Activated T-helper 1 cell treated with anti-CD3 and anti-CD28 coated beads, Interleukin-12 subunit alpha, Interleukin-12 subunit beta, Interleukin-2, Interleukin-4 antibody, amounts not matched to agents 30 ng/mL and 10 ng/mL and 1 ng/mL, durations not matched to agents 14 hours and 24 hours and 36 hours (primary cell): ENCODE measurements at places on chromosomes 2 and 18.

DNA sequence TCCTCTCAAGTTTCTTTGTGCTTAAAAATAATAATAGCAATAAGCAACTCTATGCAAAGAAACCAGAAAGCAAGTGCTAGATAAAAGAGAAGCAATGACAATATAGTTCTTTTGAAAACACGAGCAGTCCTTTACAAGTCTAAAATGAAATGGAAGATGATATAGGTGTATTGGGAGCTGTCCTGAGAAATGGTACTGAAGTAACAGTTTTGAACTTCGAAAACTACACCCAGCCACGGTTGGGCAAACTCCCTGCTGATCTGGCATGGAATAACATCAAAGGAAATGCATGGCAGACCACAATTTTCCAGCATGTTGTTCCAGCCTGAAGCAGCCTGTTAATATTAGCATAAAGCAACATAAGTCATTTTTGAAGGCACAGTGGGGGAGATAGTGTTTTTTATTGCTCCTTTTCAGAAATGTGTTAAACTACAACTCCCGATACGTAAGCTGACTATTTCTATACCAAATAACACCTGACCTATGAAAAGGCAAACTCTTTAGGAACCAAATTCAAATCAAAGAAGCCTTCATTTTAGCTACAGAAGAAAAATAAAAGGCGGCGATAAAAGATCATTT is 596.1 kb upstream of the KLHL29 start:
- H3K4me1 ChIP-seq, result no peaks in the 10 kb centered on the region
- no peaks in the 10 kb centered on the region for H3K36me3 ChIP-seq
- DNase-seq, result no peak
- H3K27ac ChIP-seq, result no peak overlapping the region
- no peaks in the 10 kb centered on the region for H3K27me3 ChIP-seq

DNA sequence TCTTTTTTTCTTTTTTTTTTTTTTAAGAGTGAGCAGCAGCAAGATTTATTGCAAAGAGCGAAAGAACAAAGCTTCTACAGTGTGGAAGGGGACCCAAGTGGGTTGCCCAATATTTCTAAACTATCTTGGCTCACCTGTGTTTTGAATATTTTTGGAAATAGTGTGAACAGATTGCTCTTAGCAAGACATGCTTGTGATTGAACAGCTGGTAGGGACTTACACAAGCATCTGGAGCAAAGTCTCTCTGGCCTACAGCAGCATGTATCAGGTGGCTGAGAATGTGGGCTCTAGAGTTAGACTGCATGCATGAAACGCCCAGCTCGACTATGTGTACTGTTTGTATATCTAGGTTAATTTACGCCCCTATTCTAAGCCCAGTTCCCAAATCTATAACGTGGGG is 40.3 kb upstream of the FBXO11 start:
- no peak for DNase-seq
- H3K4me1 ChIP-seq, result no peaks in the 10 kb centered on the region
- H3K27ac ChIP-seq, result no peak overlapping the region
- no peaks in the 10 kb centered on the region for H3K36me3 ChIP-seq

GRCh38 chr18:69586537-69586936 is 185.8 kb downstream of the DOK6 start:
- H3K36me3 ChIP-seq, result no peaks in the 10 kb centered on the region
- H3K27me3 ChIP-seq, result peaks cover 3% of the 10 kb centered on the region
- H3K4me3 ChIP-seq, result no peak overlapping the region

- H3K27me3 ChIP-seq, result no peaks in the 10 kb centered on the region
- H3K36me3 ChIP-seq, result no peaks in the 10 kb centered on the region
- H3K27ac ChIP-seq, result no peak overlapping the region
- no peaks in the 10 kb centered on the region for H3K4me1 ChIP-seq
These were observed 460.5 kb upstream of the RAB6C start for GRCh38 chr2:129518937-129519336.

- no peak overlapping the region for H3K27ac ChIP-seq
- no peaks in the 10 kb centered on the region for H3K27me3 ChIP-seq
- no peak for DNase-seq
- no peak overlapping the region for H3K4me3 ChIP-seq
- no peaks in the 10 kb centered on the region for H3K4me1 ChIP-seq
These were observed 148.7 kb downstream of the AGAP1 start for GRCh38 chr2:235642446-235643098.

- no peaks in the 10 kb centered on the region for H3K36me3 ChIP-seq
- peaks cover 15% of the 10 kb centered on the region for H3K4me1 ChIP-seq
- H3K4me3 ChIP-seq, result no peak overlapping the region
- no peak overlapping the region for H3K27ac ChIP-seq
These were observed 32.8 kb downstream of the INSIG2 start for GRCh38 chr2:118121101-118121500.

- H3K4me3 ChIP-seq, result no peak overlapping the region
- no peaks in the 10 kb centered on the region for H3K27me3 ChIP-seq
- DNase-seq, result no peak
These were observed 1142.3 kb downstream of the RPIA start for GRCh38 chr2:89833780-89834117.

GRCh38 chr18:11567396-11567795 is 42.0 kb upstream of the SLC35G4 start:
- H3K27me3 ChIP-seq, result peaks cover 5% of the 10 kb centered on the region
- no peaks in the 10 kb centered on the region for H3K4me1 ChIP-seq
- H3K36me3 ChIP-seq, result no peaks in the 10 kb centered on the region
- no peak for DNase-seq

- no peak overlapping the region for H3K27ac ChIP-seq
- no peaks in the 10 kb centered on the region for H3K27me3 ChIP-seq
These were observed 664.4 kb upstream of the SLC8A1 start for GRCh38 chr2:41116106-41116797.

DNA sequence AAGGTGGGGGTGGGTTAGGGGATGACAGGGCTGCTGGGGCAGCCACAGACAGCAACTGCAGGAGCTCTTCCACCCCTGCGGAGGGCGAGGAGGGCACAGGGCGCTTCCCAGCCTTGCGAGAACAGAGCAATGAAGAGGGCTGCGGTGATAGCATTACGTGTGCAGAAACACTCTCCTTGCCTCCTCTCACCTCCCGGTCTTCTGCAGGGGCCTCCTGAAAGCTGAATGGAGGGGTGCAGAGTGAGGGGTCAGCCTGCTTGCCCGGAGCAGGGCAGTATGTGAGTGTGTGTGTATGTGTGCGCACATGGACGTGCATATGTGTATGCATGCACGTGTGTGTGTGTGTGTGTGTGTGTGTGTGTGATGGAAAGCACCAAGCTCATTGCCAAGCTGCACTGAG is 29.5 kb upstream of the IL1R2 start:
- no peaks in the 10 kb centered on the region for H3K36me3 ChIP-seq
- DNase-seq, result no peak
- no peak overlapping the region for H3K27ac ChIP-seq
- no peak overlapping the region for H3K4me3 ChIP-seq
- no peaks in the 10 kb centered on the region for H3K4me1 ChIP-seq

DNA sequence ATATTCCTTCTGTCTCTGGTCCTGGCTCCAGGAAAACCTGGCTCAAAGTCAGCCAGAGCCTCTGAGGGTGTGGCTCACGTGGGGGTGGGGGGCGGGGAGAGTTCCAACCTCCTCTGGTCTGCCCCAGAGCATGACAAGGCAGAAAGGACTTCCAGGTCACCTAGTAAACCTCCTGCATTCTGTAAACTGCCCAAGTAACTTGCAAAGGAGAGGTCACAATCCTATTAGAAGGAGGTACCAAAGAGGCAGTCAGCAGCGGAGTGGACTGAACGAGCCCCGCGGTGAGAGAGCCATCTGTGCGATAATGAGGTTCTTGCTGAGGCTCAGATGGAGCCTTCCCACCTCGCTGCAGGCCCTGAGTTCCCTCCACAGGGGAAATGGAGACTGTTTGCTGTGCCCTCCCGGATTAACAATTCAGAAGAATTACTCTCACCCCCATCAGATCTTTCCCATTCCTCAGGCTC is 58.9 kb upstream of the GATA6 start:
- peaks cover 2% of the 10 kb centered on the region for H3K27me3 ChIP-seq
- H3K4me3 ChIP-seq, result no peak overlapping the region
- no peaks in the 10 kb centered on the region for H3K36me3 ChIP-seq
- no peak overlapping the region for H3K27ac ChIP-seq

DNA sequence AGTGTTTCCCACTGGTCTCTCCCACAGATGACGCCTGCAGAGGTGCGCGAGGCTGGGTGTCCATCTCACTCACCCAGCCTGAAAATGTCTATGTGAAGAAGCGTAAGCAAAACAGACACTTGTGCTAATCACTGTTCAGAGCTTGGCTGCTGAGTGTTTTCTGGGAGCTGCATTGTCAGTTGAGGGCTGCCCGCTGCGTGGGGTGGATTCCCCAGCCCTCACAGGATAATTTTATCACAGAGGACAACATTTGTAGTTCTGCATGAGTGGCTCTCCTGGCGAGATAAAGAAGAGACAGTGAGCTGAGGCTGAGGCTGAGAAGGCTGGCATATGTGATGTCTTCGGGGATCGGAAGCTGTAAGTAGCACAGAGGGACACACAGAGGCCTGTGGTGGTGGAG is 16.2 kb upstream of the CAPN13 start:
- H3K27ac ChIP-seq, result no peak overlapping the region
- H3K4me3 ChIP-seq, result no peak overlapping the region
- H3K27me3 ChIP-seq, result peaks cover 2% of the 10 kb centered on the region
- H3K36me3 ChIP-seq, result no peaks in the 10 kb centered on the region
- DNase-seq, result no peak

DNA sequence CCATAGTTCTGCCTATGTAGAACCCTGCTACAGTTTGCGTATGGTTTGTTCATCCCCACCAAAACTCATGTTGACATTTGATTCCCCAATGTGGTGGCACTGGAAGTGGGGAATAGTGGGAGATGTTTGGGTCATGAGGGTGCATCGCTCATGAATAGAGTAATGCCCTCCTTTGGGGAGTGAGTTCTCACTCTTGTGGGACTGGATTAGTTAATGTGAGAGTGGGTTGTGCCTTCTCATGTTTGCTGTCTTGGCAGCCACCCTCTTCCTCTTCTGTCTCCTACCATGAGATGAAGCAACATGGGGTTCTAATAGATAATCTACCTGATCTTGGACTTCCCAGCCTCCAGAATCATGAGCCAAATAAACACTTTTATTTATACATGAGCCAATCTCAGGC is 237.2 kb upstream of the APCDD1 start:
- DNase-seq, result no peak
- peaks cover 13% of the 10 kb centered on the region for H3K4me1 ChIP-seq
- no peak overlapping the region for H3K4me3 ChIP-seq
- H3K27ac ChIP-seq, result no peak overlapping the region

GRCh38 chr18:58218117-58218516 is 174.1 kb downstream of the NEDD4L start:
- H3K4me3 ChIP-seq, result no peak overlapping the region
- DNase-seq, result no peak
- H3K27ac ChIP-seq, result no peak overlapping the region

DNA sequence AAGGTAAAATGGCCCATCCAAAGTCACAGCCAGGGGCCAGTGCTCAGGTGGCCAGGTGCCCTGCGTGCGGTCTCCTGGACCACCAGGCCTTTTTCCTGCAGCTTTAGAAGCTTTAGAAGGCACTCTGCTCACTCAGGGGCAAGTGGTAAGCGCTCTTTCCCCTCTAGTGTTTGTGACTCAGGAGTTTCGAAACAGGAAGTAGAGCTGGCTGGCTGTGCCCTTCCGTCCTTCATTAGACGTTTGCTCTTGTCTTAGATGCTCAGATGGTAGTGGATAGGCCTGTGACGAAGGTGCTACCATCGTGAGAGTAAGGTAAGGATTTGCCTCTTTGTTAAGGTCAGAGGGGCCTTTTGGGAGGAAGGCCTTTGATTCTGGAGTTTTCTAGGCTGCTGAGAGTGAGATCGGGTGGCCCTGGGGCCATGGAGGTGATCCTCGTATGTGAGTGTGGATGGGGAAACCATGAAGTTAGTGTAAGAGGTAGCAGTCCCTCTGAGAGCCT is at the start of gene CASP8:
CASP8 (plus strand) TSS at position 235 of the 499 bp plus-strand sequence. CDS start 5,951 bp downstream, outside the sequence.
- peaks cover 15% of the 10 kb centered on the region for H3K36me3 ChIP-seq
- no peaks in the 10 kb centered on the region for H3K27me3 ChIP-seq
- H3K4me3 ChIP-seq, result peak within 1 kb of the TSS; percentile 91

DNA sequence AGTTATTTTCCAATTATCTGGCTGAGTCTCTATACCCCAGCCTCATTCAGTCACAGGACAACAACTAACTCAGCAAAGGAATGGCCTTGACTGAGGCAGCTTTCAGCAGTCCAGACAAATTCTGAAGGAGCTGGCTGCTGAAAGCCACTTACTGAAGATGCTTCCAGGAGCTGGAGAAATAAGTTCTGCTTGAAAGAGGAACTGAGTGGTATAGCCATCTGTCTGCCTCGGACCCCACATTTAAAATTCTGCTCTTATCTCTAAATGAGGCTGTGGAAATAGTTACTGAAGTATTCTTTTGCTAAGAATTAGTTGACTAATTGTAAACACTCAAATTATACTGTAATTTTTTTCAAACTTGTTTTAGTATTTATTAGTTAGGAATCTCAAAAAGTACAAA is 9.1 kb upstream of the GPD2 start:
- DNase-seq, result no peak
- peaks cover 14% of the 10 kb centered on the region for H3K27me3 ChIP-seq
- H3K27ac ChIP-seq, result no peak overlapping the region
- H3K36me3 ChIP-seq, result no peaks in the 10 kb centered on the region
- H3K4me1 ChIP-seq, result peaks cover 27% of the 10 kb centered on the region

- H3K27me3 ChIP-seq, result peaks cover 58% of the 10 kb centered on the region
- H3K4me1 ChIP-seq, result no peaks in the 10 kb centered on the region
- H3K27ac ChIP-seq, result no peak overlapping the region
- no peak overlapping the region for H3K4me3 ChIP-seq
These were observed 2.4 kb upstream of the ADCYAP1 start for GRCh38 chr18:902229-902628.

DNA sequence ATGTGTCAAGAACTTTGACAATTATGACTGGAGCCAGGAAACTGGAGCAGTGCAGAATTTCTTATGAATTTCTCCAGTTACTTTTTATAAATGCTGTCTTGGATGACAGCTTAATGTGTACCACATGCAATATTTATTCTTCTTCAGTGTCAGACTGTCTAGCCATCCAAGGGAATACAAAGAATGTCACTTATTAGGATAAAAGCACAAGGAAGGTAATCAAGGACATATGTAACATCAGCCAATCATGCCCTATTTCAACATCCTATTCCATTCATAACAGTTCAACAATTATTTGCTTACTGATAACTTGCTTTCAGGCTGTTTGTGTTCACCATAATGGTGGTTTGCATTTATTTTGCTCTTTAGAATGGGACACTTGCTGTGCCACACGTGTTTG is 139.8 kb downstream of the OLA1 start:
- no peak for DNase-seq
- no peak overlapping the region for H3K27ac ChIP-seq
- H3K4me1 ChIP-seq, result no peaks in the 10 kb centered on the region
- H3K4me3 ChIP-seq, result no peak overlapping the region
- no peaks in the 10 kb centered on the region for H3K27me3 ChIP-seq

GRCh38 chr18:76544511-76545345 is 49.7 kb upstream of the ZNF516 start:
- no peak for DNase-seq
- H3K4me1 ChIP-seq, result no peaks in the 10 kb centered on the region
- no peak overlapping the region for H3K27ac ChIP-seq
- no peak overlapping the region for H3K4me3 ChIP-seq

DNA sequence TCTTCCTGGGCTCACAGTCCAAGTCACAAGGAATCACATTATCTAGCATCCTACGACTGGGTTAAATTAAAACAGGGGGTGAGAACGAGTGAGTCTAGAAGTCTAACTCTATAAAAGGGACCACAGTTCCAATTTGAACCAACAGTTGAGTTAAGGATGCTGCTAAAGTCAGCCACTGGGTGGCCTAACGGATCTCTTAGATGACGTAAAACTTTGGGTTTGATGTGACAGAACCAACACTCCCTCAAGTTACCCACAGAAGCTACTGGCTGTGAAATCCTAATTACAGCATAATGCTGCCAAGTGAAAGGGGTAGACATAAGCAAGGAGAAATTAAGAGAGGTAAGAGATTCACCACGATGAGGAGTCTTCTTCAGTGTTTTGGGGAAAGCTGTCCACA is 32.7 kb upstream of the RUFY4 start:
- DNase-seq, result no peak
- H3K4me1 ChIP-seq, result peaks cover 20% of the 10 kb centered on the region
- peaks cover 2% of the 10 kb centered on the region for H3K27me3 ChIP-seq
- no peak overlapping the region for H3K27ac ChIP-seq
- peaks cover 1% of the 10 kb centered on the region for H3K36me3 ChIP-seq
- no peak overlapping the region for H3K4me3 ChIP-seq
